ENCODE measurements at places on chromosomes 13 and 19. TPM values are rescaled to one million over a fixed set of nuclear protein-coding genes. Genes with fewer than 3 reads are reported as not detected.

- no peaks in the 10 kb centered on the region for H3K27me3 ChIP-seq
- peaks cover 23% of the 10 kb centered on the region for H3K36me3 ChIP-seq
- H3K4me1 ChIP-seq, result peaks cover 33% of the 10 kb centered on the region
- DNase-seq, result no peak
- H3K27ac ChIP-seq, result no peak overlapping the region
- H3K4me3 ChIP-seq, result no peak overlapping the region
Measured at GRCh38 chr13:27138457-27139093, 33.0 kb downstream of the USP12 start.

DNA sequence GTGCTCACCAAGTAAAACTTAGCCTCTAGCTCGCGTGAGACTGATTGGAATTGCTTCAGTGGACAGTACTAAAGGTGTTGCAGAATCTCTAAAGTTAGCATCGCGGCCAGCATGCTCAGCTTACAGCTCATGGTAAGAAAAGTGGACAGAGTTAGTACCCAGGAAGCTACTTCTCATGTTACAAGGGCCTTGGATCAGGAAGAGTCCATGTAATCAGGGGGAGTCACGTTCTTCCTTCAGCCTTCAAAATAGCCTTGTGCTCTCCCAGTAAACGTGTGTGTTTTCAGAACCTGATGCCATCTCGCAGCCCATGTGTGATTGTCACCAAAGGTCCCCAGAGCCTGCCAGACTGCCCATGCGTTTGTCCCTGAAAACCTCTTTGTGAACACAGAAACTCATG lies 195.8 kb upstream of the RNF113B start:
- H3K27ac ChIP-seq, result peak overlapping the region; percentile 83
- H3K36me3 ChIP-seq, result peaks cover 42% of the 10 kb centered on the region
- H3K4me3 ChIP-seq, result no peak overlapping the region
- H3K27me3 ChIP-seq, result no peaks in the 10 kb centered on the region

Gene FAM124A
- 1.8 TPM for total RNA-seq

- H3K4me3 ChIP-seq, result peak overlapping the region; percentile 43
- H3K36me3 ChIP-seq, result no peaks in the 10 kb centered on the region
- no peaks in the 10 kb centered on the region for H3K27me3 ChIP-seq
Measured at GRCh38 chr19:2491130-2491801, 15.3 kb downstream of the GADD45B start.

- H3K27me3 ChIP-seq, result no peaks in the 10 kb centered on the region
- H3K4me1 ChIP-seq, result peaks cover 43% of the 10 kb centered on the region
- peak overlapping the region; percentile 59 for H3K4me3 ChIP-seq
Measured at GRCh38 chr19:38263689-38264485, 486 bp upstream of the SPINT2 start.

- peaks cover 5% of the 10 kb centered on the region for H3K36me3 ChIP-seq
- H3K27me3 ChIP-seq, result peaks cover 36% of the 10 kb centered on the region
- DNase-seq, result peak; percentile 94
- H3K27ac ChIP-seq, result peak overlapping the region; percentile 78
- peak overlapping the region; percentile 82 for H3K4me3 ChIP-seq
Measured at GRCh38 chr19:50333737-50334617, 4.8 kb upstream of the KCNC3 start.

- DNase-seq, result peak; percentile 82
- H3K4me1 ChIP-seq, result peaks cover 36% of the 10 kb centered on the region
- H3K27ac ChIP-seq, result peak overlapping the region; percentile 68
- H3K27me3 ChIP-seq, result no peaks in the 10 kb centered on the region
Measured at GRCh38 chr13:113545931-113546516, 38.5 kb upstream of the TFDP1 start.

DNA sequence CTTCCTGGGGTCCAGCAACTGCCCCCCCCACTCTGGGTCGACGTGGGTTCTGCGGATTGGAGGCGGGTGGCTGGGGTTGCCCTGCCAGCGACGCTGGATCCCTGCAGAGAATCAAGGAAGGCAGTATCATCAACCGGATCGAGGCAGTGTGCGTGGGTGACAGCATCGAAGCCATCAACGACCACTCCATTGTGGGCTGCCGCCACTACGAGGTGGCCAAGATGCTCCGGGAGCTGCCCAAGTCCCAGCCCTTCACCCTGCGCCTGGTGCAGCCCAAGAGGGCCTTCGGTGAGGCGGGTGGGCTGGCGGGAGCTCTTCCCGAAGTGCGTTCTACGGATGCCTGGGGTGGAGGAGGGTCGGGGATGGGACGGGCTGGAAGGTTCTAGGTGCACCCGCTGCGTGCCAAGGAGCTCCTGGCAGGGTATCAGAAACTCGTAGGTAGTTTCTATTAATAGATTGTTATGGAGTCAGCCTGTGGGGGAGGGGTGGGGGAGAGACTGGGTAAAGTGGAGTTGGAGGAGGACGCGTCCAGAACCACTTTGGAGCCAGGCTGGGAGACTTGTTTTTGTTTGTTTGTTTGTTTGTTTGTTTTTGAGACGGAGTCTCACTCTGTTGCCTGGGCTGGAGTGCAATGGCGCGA lies 1.5 kb downstream of the GIPC3 start:
- H3K27me3 ChIP-seq, result no peaks in the 10 kb centered on the region
- DNase-seq, result no peak
- no peak overlapping the region for H3K27ac ChIP-seq
- no peaks in the 10 kb centered on the region for H3K36me3 ChIP-seq
- no peak overlapping the region for H3K4me3 ChIP-seq

Gene ZNF776
- 21.0 TPM for total RNA-seq

DNA sequence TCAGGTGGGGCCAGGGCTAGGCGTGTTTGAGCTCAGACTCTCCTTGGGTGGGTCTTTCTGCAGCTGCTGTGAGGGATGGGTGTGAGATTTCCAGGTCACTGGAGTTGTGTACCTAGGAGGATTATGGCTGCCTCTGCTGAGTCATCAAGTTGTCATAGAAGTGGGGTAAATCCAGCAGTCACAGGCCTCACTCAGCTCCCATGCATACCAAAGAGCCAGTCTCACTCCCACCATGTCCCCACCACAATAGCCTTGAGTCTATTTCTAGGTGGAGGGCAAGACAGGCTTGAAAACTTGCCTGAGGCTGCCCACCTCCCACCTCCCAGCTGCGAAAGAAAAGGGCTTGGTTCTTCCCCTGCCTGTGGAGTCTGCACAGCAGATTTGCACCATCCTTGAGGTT lies 194.0 kb upstream of the PCDH17 start:
- no peak overlapping the region for H3K27ac ChIP-seq
- DNase-seq, result no peak
- H3K36me3 ChIP-seq, result no peaks in the 10 kb centered on the region
- no peaks in the 10 kb centered on the region for H3K4me1 ChIP-seq
- H3K27me3 ChIP-seq, result no peaks in the 10 kb centered on the region

DNA sequence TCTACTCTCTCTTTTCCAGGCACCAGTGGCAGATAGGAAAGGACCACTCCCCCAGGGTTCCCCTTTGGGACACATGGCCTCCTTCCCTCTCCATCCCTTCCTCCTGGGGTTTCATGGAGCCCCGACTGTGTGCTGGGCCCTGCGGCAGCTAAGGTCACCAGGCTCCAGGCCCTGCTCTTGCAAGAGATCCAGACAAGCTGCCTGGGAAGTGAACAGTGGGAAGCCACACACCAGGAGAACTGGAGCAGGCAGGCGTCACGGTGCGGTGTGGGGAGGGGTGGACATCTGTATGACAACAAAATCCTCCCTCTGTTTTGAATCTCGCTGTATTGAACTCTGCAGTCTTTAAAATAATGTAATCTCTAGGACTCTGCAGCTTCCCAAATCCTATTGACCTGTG lies 330.1 kb downstream of the UQCRFS1 start:
- no peak overlapping the region for H3K4me3 ChIP-seq
- H3K4me1 ChIP-seq, result peaks cover 28% of the 10 kb centered on the region
- no peaks in the 10 kb centered on the region for H3K36me3 ChIP-seq
- peak overlapping the region; percentile 27 for H3K27ac ChIP-seq

Gene APOC4
- not detected for total RNA-seq

Gene LGALS14
- total RNA-seq, result not detected

- peak; percentile 42 for DNase-seq
- peak overlapping the region; percentile 73 for H3K27ac ChIP-seq
- no peaks in the 10 kb centered on the region for H3K36me3 ChIP-seq
Measured at GRCh38 chr13:99124794-99125316, 75.8 kb upstream of the UBAC2 start.

Gene IGFL4
- total RNA-seq, result not detected

DNA sequence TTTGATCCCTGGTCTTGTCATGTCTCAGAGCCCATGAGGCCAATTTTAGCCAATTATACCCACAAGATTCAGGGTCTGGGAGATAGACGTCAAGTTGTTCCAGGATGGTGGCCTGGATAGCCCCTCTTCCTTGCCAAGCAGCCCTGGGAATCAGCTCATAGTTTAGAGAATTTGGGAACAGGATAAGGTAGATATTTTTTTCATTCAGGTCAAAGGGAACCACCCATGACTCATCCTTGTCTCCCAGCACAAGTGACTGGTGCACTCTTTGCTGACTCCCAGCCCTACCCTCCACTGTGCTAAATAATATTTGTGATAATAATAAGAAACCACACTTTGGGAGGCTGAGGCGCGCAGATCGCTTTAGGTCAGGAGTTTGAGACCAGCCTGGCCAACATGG lies 17.1 kb upstream of the S1PR4 start:
- DNase-seq, result no peak
- H3K36me3 ChIP-seq, result no peaks in the 10 kb centered on the region
- H3K4me1 ChIP-seq, result peaks cover 4% of the 10 kb centered on the region

Gene SH2D3A
- total RNA-seq, result not detected

Gene KIR2DL3
- not detected for total RNA-seq

- H3K4me3 ChIP-seq, result no peak overlapping the region
- H3K27me3 ChIP-seq, result no peaks in the 10 kb centered on the region
- H3K27ac ChIP-seq, result peak overlapping the region; percentile 66
- H3K36me3 ChIP-seq, result no peaks in the 10 kb centered on the region
Measured at GRCh38 chr13:30744056-30744680, 8.8 kb downstream of the ALOX5AP start.

DNA sequence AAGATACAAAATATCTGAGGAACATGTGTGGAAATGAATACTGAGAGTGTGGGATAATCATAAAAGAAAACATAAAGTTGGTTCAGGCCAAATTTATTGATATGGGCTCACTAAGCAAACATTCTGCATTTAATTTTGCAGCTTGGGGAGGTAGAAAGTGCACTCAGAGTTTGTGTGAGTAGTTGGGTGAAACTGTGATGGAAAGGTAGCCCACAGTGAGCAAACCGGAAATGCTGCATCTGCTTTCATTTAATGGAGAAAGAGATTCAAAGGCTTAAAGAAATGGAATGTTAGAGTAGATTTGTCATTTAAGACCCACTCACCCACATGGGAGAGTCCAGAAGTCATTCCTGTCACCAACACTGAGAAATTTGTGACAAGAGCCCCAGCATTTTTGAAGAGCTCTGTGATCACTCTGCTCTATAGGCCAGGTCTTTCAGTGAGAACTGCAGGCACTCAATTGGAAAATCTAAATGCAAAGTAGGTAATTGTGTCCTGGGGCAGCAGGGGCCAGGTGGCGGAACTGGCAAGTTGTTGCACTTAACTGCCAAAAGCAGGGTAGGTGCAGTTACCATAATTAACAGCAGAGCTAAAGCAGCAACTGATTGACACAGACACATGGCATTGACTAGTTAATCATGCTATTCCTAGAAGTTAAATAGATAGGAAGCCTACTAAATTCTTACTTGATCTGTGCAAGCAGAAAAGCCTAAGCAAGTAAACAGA lies 1228.3 kb upstream of the PCDH20 start:
- no peaks in the 10 kb centered on the region for H3K27me3 ChIP-seq
- no peaks in the 10 kb centered on the region for H3K4me1 ChIP-seq
- DNase-seq, result no peak

Gene OR10H1
- not detected for total RNA-seq

Gene KIR3DL1
- total RNA-seq, result not detected

GRCh38 chr13:109883181-109884180 lies 97.1 kb upstream of the IRS2 start:
- no peak overlapping the region for H3K4me3 ChIP-seq
- DNase-seq, result no peak
- H3K36me3 ChIP-seq, result no peaks in the 10 kb centered on the region
- H3K4me1 ChIP-seq, result no peaks in the 10 kb centered on the region

Gene GGN
- 2.3 TPM for total RNA-seq

Gene TEX29
- not detected for total RNA-seq

DNA sequence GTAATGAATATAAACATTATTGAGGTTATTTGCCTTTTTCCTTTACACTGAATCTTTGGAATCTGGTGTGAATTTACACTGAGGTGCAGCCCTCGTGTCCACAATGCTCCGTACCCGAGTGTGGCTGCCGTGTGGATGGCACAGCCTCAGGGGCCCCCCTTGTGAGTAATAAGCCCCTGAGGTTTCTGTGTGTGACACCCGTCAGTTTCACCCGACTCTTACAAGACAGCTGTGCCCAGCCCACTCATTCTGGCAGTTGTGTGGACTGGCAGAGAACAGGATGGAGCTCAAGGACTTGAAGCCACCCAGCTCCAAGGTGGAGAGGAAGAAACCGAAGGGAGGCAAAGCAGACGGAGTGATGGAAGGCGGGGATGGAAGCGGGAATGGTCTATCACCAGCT lies 7.8 kb downstream of the PROZ start:
- no peak overlapping the region for H3K4me3 ChIP-seq
- H3K4me1 ChIP-seq, result peaks cover 15% of the 10 kb centered on the region
- H3K27ac ChIP-seq, result peak overlapping the region; percentile 58
- DNase-seq, result no peak

DNA sequence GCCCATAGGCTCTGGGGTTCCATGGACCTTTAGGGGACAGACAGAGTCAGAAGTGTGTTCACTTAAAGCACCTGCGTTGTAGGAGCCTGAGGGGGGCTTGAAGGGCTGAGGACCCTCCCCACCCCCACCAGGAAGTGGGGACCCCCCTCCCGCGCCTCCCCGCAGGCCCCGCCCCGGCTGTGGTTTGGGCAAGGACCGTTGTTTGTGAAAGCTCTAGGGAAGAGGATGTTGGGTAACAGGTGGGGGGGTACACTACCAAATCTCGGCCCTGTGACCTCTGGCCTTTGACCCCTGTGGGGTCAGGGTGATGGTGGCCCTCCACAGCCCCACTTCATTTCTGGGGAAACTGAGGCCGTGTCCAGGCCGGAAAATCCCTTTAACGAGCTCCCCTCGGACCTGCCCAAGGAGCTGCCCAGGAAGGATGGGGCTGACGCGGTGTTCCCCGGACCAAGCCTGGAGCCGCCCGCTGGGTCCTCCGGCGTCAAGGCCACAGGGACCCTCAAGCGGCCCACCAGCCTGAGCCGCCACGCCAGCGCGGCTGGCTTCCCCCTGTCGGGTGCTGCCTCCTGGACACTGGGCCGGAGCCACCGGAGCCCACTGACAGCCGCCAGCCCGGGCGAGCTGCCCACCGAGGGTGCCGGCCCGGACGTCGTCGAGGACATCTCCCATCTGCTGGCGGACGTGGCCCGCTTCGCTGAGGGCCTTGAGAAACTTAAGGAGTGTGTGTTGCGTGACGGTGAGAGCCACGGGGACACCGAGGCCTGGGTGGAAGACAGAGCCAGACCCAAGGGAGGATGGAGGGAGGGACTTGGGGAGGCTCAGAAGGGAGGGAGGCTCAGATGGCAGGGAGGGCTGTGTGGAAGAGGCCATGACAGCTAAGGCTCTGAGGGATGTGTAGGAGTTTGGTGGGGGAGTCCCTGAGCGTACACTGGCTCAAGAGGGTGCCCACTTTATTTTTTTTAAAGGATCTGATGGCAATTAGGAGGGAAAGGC lies 1.3 kb downstream of the ARHGAP45 start:
- no peak overlapping the region for H3K4me3 ChIP-seq
- H3K27me3 ChIP-seq, result peaks cover 11% of the 10 kb centered on the region
- H3K4me1 ChIP-seq, result peaks cover 23% of the 10 kb centered on the region
- DNase-seq, result no peak
- no peak overlapping the region for H3K27ac ChIP-seq
- no peaks in the 10 kb centered on the region for H3K36me3 ChIP-seq

Measured in osteocyte (in vitro differentiated cells).